Stimulated activated CD8-positive, alpha-beta memory T cell treated with anti-CD3 and anti-CD28 coated beads, Interleukin-15, amount 100 ng/mL, for 24 hours (primary cell): ENCODE measurements at places on chromosomes 13 and 19.
A peak's percentile ranks its signal among the peaks of the same experiment; 100 is the strongest.

DNA sequence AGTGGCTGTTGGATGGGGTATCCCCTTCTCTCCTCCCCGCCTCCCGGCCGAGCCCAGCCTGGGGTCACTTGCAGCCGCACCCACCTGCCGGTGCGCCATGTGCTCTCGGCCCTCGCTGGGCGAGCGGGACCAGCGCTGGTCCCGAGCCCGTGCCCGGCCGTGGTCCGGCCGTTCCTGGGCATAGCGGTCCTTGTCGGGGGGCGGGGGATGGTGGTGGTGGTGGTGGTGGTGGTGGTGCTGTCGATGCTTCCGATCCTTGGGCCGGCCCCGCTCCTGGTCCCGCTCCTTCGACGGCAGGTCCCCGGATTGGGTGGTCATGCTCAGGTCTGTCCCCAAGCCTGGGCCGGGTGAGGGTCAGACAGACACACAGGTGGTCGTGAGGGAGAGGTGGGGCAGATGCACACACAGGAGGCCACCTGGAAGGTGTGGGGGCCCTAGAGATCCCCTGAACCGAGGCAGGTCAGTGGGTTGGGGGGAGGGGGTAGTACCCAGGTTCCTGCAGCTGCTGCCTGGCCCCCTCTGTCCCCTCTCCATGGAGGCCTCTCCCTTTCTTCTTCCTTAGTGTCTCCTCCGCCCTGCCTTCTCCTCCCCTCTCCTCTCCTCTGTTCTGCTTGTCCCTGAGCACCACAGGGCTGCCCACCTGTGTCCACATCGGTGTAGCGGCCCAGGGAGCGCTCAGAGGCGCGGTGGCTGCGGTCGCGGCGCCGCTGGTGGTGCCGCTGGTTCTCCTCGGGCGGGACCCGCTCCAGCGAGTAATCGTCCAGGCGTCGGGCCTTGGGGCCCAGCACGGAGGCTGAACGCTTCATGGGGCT lies 58.7 kb downstream of the IER2 start:
- no peak for DNase-seq

GRCh38 chr19:13129384-13129783 lies 11.3 kb downstream of the NACC1 start:
- no peak for DNase-seq

- no peak for DNase-seq
Measured at GRCh38 chr13:50596776-50597203, 246.7 kb downstream of the DLEU7 start.

DNA sequence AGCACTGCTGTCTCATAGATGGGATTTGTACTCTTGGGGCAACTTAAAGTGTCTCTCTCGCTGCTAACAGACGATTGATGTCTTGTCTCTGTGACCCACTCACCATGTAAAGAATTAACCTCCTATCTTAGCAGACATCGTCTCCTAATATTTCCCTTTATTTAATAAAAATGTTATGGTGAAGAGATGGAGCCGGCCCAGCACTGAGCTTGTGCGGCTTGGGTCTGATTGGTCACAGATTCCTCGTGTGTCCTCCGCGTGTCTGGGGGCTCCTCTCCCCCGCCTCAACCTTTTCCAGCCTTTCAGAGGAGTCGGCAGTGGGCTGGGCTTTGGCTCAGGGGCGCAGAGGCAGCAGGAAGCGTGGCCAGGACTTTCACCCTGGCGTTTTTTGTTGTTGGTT lies 13.2 kb upstream of the CRTC1 start:
- no peak for DNase-seq

DNA sequence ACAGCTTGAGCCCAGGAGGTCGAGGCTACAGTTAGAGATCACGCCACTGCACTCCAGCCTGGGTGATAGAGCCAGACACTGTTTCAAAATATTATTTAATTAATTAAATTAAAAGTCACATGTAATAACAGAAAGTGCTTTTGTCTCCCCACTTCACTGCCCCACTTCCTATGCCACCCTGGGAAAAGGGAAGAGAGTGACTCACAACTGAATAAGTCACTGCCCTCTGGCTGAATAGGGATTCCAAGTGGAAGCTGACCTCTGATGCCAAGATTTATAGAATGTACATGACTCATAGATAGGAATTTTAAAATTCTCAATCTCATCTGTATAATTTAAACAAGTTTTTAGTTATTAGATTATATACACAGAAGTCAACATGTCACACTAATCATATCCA lies 22.2 kb upstream of the ERVV-1 start:
- DNase-seq, result no peak

- DNase-seq, result no peak
Measured at GRCh38 chr13:24043590-24044350, 116.8 kb upstream of the SPATA13 start.

- no peak for DNase-seq
Measured at GRCh38 chr13:113863524-113864272, at the start of gene GAS6. TSS of gene GAS6 (minus strand) at chr13:113864076. CDS start at chr13:113863920, 156 bp downstream.

GRCh38 chr13:96696389-96696900 lies 297.8 kb downstream of the OXGR1 start:
- DNase-seq, result no peak

GRCh38 chr19:2970201-2970835 lies 7.0 kb upstream of the TLE6 start:
- no peak for DNase-seq

DNA sequence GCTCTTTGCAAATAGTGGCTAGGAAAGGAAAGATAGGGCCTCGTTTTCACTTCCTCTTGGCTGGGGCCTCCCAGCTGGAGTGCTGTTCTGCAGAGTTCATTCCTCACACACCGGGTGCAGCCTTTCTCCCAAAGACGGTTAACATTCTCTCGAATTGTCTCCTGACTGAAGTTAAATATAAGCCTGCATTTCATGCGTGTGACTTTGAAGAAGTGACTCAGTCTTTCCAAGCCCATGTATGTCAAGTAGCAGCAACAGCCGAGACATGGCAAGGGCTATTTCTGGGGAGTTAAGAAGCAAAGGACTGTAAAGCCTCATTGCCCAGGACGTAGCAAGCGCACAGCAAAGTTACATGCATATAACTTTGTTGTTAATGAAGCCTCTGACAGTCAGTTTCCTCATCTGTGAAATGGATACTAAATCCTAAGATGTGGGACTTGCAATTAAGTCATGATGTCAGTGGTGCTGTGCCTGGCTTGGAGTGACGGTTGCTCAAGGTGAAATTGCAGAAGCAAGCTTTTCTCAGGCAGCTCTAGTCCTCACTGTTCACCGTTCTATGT lies 502.4 kb downstream of the MYO16 start:
- DNase-seq, result no peak

GRCh38 chr19:18216789-18217188 lies 9.4 kb downstream of the PDE4C start:
- DNase-seq, result no peak

DNA sequence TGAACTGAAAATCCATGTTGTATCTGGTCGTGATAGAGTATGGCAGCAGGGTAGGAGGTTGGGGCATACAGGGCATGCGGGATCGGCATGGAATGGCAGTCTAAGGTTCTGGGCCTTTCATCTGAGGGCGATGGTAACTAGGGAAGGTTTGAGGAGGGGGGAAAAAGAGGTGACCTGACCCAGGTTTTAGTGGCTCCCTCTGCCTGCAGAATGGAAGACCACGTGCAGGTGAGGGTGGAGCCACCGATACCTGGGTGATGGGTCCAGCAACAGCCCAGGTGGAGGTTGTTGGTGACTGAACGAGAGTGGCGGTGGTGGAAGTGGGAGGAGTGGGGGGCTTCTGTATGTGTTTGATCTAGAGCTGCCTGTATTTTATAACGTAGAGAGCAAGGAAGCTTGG lies 3.8 kb downstream of the ZNF749 start:
- DNase-seq, result no peak

- DNase-seq, result peak; percentile 9
Measured at GRCh38 chr19:56309511-56310185, 5.0 kb downstream of the ZSCAN5A start.

GRCh38 chr13:101521371-101521770 lies 68.9 kb downstream of the ITGBL1 start:
- no peak for DNase-seq

DNA sequence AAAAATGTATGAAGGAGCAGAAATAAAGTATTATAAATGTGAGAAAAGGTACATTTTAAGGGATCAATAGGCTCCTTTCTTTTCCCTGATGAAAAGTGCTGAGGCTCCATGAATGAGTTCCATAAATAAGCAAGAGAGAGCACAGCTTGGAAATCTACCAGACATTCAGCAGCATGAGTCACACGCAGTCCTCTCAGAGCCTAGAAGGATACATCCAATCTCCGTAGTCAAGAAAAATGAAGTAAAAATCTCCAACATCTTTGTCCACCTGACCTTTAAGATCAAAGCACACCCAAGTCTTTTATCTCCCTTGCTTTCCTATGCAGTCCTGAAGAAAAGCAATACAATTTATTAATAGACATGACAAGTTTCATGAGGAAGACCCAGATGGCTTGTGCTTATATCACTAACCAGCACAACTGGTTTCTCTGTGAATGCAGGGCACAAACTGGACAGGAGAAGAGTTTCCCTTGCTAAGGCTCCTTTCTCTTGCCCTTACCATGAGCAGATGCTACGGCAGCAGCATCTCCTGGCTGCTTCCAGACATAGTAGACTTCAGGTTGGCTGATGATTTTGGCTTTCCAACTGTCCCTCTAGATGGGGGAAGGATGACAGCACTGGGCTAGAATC lies 730.8 kb downstream of the EFNB2 start:
- no peak for DNase-seq

DNA sequence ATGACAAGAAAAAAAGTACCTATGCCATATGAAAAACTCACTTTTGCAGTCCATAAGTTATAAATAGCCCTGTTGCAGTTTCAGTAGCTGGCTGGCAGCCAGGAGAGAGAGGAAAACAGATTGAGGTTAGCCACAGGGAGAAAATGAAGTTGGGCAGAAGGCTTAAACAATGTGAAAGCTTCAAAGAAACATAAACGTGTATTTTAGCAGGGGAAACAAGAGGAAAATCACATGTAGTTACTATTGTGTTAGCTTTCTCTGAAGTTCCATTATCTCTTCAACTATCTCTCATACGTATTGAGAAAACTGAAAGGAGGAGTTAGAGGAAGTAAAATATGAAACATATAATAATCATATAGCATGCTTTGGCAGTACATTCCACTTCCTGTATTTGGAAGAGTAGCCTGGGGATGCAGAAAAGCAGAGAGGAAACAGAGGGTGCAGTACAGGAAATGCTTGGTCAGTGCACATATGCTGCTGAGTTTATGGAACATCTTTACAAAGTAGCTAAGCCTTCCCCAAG lies 1551.1 kb downstream of the EFNB2 start:
- DNase-seq, result no peak

- no peak for DNase-seq
Measured at GRCh38 chr13:89900104-89900765, 1447.3 kb upstream of the MIR17HG start.

- no peak for DNase-seq
Measured at GRCh38 chr19:29155683-29156082, 57.3 kb downstream of the UQCRFS1 start.

- no peak for DNase-seq
Measured at GRCh38 chr13:24100188-24100587, 60.3 kb upstream of the SPATA13 start.

GRCh38 chr13:72166102-72166650 lies 299.2 kb upstream of the DACH1 start:
- DNase-seq, result no peak

DNA sequence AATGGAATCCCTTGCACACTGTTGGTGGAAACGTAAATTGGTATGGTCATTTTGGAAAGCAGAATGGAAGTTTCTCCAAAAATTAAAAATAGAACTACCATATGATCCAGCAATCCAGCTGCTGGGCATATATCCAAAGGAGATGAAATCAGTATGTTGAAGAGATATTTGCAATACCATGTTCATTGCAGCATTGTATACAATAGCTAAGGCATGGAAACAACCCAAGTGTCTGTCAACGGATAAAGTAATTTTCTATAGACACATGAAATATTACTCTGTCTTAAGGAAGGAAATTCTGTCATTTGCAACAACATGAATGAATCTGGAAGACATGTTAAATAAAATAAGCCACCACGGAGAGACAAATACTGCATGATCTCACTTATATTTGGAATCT lies 124.7 kb downstream of the GPC5 start:
- DNase-seq, result no peak

- no peak for DNase-seq
Measured at GRCh38 chr13:85093808-85094207, 705.4 kb downstream of the SLITRK6 start.

DNA sequence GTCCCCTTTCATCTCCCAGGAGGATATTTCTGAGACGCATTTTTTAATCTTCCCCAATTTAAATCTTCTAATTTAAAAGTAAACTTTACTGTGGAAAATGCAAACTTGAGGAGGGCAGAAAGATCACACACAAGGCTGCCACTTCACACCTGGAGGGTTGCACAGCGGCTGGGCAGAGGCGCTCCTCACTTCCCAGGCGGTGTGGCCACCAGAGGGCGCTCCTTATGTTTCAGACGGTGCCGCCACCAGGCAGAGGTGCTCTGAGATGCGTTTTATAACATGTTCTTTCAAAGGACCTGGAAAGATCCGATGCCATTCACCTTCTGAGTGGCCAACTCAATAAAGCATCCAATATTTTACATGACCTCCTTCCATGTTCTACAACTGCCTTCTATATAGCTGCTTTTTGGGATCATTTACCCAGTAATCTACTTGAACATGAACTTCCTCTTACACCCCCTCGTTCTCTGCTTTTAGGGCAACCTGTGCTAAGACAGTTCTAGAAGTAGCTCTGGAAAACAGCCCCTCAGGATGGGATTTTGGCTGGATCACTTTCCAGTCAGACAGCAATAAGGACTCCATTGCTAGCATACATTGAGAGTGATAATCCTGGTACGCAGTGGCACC lies 14.8 kb upstream of the MTUS2 start:
- DNase-seq, result peak; percentile 6

DNA sequence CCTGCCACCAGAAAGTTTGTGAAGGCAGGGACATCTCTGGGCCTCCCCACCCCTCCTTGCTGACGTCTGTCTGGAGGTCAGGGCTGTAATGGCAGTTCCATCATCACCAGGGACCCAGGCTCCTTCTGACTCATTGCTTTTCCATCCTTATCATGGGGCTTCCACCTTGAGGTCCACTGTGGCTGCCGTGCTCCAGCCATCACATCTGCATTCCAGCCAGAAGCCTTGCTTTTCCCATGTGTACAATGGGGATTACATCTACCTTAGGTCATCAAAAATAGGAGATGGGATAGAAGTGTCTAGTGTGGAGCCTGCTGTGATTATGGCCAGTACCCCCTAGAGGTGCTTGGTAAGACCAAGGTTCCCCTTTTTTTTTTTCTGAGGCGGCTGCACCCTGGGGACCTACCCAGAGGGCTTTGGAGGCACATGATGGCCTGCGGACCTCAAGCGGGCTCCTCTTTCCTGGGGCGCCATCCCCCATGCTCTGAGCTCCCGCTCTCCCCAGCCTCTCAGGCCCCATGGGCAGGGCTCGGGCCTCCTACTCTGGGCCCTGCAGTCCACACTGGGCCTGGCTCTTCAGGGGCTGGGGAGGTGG lies 13.4 kb upstream of the RANBP3 start:
- no peak for DNase-seq

DNA sequence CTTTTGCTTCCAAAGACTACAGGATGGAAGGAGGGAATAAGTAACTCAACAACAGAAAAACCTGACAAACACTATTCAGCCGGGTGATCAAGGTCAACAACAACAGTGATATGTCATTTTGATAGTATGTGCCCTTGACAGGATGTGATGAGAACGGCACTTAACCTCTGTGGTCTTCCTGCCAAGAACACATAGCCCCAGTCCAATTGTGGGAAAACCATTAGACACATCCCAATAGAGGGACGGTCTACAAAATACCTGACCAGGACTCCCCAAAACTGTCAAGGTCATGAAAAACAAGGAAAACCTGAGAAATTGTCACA lies 43.1 kb upstream of the AMER2 start:
- no peak for DNase-seq

- no peak for DNase-seq
Measured at GRCh38 chr13:111384441-111385182, 64.2 kb downstream of the TEX29 start.

GRCh38 chr13:112343591-112343990 lies 32.6 kb upstream of the SPACA7 start:
- DNase-seq, result no peak
